ENCODE measurements at places on chromosomes 12 and 14.

GRCh38 chr14:100679707-100680438 is 46.8 kb upstream of the DLK1 start:
- no peak for DNase-seq

DNA sequence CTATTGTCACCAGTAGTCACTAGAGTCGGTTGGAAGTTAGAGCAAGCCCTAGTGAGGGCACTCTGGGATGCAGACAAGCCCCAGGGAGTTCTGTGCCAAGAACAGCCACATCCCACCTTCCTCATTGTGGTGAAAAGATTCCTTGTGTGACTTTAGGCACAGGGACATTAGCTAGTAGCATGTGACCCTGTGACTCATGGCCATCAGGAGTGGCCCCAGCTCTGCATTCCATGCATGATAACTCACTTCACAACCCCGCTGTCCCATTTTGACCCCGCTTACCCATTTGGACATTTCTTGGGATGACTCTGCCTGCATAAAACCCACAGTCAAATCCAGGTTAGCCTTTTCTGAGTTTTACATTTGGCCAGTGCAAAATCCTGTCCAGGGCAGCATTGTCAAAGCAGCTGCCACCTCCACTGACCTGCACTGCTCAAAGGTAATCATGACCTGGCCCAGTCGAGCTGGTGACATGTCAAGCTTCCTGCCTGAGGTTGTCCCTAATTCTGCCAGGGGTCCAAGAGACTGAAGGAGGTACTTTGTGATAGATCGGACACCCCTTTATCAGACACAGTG is 430.5 kb downstream of the DPF3 start:
- no peak for DNase-seq

GRCh38 chr12:125389061-125389697 is 323.9 kb downstream of the AACS start:
- no peak for DNase-seq

GRCh38 chr12:79373896-79374499 is 316.8 kb downstream of the PAWR start:
- no peak for DNase-seq

- no peak for DNase-seq
These were observed 261.7 kb downstream of the AEBP2 start for GRCh38 chr12:19700969-19701368.

DNA sequence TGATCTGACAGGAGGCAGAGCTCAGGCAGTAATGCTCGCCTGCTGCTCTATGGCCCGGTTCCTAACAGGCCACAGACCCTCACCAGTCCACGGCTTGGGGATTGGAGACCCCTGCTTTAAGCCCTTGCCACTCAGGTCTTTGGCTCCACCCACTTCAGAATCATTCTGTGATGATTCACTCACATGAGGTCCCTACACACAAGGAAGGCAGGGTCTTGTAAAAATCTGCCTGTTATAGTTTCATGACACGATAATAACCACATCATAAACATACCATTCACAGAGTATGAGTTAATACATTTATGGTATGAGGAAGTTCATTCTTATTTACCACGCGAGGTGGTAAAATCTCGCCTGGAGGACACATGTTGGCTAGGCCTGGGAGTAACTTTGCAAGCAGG is 29.0 kb upstream of the MAX start:
- no peak for DNase-seq

DNA sequence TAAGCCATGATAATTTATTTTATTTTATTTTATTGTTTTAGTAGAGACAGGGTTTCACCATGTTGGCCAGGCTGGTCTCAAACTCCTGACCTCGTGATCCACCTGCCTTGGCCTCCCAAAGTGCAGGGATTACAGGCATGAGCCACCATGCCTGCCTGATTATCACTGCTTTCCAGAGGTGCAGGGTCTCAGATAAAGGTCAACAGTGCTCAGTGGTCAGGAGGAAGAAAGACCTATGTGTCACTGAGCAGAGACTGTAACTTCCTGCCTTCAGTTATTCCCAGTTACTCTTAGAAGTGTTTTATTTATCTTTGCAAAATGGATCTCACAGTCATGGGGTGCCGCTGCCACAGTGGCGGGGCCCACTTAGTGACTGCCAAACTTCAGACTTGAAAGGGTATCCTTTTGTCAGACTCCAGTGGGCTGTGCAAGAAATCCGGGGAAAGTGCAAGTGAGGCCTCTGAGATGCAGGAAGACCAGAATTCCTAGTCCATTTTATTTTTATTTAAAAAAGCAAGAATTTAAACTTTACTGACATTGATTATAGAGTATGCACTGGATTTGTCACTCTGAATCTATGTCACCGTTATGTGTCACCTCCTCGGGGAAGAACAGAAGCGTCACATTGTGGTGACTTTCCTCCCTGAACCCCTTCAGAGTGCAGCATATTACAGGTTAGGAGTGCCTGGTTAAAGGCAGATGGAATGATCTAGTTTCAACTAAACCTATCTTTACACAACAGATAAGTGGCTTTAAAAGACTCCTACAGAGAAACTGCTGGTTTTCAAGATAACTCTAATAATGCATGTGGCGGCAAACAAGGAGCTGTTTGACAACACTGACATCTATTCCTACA is 59.1 kb upstream of the BICD1 start:
- DNase-seq: no peak

GRCh38 chr14:69049675-69050074 is 70.6 kb upstream of the ACTN1 start:
- DNase-seq: no peak

- DNase-seq: no peak
These were observed 104.7 kb downstream of the ST8SIA1 start for GRCh38 chr12:22229652-22230279.

DNA sequence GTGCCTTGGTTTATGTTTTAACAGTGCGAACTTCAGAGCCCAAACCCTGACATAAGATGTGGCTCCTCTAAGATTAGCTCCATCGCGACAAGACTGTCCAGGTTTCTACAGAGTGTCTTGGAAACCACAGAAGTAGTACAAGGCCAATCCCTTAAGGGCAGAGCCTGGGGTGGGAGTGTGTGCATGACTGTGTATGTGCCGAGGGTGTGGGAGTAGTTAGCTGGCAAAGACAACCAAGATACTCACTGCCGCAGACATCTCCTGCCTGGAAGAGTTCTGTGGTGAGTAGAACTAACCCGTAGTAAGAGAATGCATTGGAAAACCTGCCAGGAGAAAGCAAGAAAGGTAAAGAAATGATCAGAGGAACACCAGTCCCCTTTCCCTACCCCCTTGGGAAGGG is 54.1 kb downstream of the DAO start:
- no peak for DNase-seq

- no peak for DNase-seq
These were observed 248.7 kb downstream of the TTC6 start for GRCh38 chr14:37843954-37844607.

- DNase-seq: peak; percentile 2
These were observed 545.1 kb upstream of the ATP2B1 start for GRCh38 chr12:90253674-90254181.
